ENCODE measurements at places on chromosomes 4 and X.

GRCh38 chr4:105474099-105474518 is 247 bp upstream of the PPA2 start:
- no peak for DNase-seq

DNA sequence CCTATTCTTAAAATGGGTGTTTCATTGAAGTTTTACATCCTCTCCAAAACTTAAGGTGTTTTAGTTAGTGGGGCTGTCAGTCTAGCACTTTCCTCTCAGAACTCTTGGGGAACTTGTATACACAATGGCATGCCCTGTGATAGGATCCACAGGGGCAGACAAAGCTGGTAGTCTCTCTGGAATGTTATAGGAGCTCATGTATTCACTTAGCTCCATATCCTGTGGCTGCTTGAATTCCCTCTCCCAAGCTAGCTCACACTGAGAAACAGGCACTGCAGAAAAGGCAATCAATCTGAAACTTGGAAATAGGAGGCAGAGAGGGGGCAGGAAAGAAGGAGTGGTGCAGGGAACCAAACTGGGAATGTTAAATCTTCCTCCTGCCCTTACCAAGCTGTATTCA is 26.3 kb upstream of the ARMCX2 start:
- peak; percentile 13 for DNase-seq

GRCh38 chr4:76756416-76756815 is 141.5 kb downstream of the SOWAHB start:
- no peak for DNase-seq

DNA sequence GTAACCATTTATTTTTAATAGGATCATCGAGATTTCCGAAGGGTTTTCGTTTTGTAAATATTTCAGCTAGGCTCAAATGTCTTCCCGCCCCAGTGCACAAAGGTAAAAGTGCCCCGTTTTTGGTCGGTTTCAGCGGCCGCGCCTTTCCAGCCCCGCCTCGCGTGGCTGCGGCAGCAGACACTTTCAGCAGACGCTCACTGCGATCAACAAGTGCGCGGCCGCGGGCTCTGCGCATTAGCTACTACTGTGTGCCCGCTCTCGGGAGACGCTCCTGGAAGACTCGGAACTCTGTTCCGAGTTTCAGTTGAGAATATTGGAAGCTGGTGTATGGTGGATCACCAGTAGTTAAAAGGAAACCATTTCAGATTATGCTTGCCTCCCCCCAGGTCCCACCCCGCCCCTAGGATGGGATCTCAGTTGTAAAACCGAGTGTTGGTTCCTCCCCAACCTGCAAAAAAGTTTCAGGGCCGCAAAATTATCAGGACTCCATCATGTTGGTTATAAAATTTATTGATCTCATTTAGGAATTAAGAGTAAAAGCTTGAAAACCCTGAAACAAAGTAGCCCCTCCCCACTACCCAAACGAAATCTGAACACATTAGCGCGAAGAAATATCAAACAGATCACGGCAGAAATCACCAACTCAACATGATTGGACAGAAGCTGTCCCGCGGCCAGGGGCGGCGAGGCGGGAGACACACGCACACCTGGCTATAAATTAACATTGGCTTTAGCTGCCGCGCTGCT is 2.2 kb downstream of the SOX3 start:
- no peak for DNase-seq

DNA sequence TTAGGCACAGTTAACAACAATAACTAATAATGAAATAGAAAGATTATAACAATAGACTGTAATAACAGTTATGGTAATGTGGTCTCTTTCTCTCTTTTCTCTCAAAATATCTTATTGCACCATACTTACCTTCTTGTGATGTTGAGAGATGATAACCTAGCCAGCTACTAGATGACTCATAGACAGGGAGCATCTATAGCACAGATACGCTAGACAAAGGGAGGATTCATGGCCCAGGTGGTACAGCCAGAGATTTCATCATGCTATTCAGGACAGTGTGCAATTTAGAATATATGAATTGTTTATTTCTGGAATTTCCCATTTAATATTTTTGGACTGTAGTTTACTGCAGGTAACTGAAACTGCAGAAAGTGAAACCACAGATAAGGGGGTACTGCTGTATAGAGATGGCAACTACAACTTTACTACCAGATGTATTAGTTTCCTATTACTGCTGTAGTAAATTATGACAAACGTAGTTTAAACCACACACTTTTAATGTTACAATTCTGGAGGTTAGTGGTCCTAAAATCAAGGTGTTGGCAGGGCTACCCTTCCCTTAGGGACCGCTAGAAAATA is 41.8 kb upstream of the MAGED1 start:
- DNase-seq = no peak

DNA sequence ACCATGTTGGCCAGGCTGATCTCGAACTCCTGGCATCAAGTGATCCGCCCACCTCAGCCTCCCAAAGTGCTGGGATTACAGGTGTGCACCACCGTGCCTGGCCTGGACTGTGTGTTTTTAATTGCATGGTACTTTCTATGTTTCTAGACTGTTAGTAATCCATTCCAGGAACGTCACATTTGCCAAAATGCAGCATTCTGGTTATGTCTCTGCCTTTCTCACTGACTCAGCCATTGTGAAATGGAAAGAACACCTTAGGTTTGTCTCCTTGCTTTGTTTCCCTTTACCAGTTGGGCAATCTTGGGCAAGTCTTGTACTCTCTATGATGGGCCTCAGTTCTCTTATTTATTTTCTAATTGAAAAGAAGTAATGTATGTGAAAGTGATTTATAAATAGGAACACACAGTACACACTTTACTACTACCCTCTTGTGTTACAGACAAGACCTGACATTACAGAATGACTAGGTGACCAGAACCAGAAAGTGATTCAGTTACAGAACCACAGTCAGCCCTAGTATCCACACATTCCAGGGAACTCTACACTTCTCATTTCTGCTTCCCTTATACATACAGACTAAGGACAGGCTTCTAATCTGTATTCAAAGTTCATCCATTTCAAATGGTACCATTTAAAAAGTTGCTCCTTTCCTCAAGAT is 187.1 kb downstream of the MGST2 start:
- DNase-seq = no peak

DNA sequence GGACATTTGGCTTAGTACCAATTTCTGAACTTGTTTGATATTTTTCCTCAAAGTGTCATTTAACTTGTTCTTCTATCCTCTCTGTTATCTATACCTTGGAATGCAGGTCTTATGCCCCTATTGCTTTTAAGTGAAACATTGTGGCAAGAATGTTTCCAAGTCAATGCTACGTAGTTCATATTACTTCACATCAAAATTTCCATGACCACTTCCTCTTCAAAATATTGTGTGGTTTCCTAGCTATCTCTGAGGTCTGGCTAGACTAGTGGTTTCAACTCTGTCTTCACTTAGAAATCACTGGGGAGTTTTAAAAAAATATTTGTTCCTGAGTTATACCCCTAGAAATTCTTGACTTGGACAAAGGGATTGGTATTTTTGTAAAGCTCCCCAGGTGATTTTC is 20.2 kb upstream of the RASGEF1B start:
- DNase-seq = no peak

DNA sequence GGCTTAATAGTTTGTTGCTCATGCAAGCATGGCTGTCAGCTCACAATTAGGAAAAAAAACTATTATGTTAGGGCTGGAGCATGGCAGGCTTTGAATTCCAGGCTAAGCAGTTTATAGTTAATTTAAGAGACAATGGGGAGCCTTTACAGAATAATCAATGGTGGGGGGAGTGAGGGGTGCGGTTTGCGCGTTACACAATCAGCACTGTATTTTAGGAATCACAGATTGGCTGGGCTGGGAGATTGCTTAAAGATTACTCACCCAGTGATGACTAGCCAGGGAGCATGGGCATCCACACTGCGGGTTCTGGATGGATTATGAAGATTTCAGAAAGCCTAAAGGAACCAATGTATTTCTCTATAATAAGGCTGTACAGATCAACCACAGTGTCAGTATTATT is 186.6 kb downstream of the SOX3 start:
- DNase-seq = no peak

GRCh38 chrX:130887376-130887775 is 15.6 kb downstream of the ENOX2 start:
- no peak for DNase-seq

DNA sequence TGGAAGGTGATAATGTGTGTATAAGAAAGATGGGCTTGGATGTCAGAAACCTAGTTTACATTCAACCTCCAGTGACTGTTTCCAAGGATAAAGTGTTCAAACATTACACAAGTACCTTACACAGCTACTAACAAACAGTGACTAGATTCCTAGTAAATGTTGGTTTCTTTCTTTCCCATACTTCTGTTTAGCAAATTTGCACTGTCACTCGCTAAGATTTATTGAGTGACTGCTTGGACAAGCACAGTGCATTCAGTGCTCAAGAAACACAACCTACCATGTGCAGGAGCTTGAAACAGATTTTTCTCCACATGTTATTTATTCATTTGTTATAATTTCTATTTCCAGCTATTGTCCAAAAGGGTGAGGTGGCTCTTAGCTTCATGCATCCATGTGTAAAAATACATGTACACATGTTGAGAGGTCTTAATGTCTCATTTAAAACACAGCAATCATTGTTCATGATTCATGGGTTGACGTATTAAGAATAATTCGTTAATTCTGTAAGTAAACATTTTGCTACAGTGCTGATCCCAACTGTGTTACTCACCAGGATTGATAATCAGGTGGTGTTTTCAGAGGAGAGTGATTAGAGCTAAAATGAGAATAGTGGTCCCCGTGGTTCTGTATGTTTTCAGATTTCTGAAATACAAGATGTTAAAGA is 153.0 kb downstream of the DCLK2 start:
- no peak for DNase-seq

DNA sequence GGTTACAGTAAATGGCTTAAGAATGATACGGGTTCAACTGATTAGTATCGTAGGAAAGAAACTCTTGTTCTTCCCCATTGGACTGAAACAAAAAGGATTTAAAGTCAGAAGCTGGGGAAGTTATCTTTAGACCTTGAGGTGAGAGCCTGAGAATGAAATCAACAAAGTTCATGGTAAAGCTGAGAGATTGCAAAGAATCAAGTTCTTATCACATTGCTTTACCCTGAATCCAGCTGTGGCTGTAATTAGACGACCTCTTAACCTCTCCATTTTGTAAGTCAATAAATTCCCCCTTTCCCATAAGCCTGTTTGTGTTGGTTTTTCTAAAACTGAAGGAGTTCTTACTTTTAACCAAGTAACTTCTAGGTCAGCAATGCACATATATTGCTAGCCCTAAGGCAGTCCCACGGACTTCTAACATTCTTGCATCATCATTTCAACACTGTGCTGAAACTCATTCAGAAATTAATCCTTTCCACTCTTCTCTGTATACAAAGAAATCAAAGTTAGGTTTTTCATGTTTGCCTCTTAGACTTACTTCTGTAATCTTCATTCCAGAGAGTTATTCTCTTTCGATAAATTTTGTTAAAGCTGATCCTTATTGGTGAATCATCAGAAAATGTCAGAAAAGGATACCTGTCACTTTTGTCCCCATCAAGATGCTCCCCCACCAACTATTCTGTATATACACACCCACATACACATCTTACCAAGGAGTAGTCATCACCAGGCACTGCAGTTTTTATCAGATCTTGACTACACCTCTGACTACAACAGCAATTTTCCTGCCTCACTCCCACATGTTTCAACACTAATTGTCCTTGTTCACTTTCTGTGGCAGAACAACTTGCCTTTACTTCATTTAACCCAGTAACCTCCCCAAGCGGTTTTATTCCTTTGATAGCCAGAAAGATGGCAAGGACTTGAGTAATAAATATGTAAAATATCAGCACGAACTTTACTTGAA is 77.9 kb upstream of the STK26 start:
- DNase-seq = no peak

GRCh38 chr4:3682236-3683076 is 83.7 kb upstream of the ADRA2C start:
- DNase-seq = no peak

DNA sequence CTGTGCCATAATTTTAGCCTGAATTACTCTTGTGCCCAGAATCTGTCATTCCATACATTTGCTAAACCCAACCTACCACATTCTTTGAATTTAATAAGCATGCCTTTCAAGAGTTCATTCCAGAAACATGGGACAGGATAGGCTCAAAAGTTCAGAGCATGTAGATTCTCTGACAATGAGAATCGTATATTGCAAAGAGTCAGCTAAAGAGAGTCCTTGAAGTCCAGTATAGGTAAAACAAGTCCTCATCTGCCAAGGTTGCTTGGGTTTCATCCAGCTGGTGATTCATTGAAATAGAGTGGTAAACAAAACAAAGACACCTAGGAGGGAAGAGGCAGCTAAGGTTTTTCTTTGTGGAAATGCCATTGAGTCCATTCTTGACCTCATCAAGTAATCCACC is 249.3 kb upstream of the DIPK2B start:
- DNase-seq = peak; percentile 75

DNA sequence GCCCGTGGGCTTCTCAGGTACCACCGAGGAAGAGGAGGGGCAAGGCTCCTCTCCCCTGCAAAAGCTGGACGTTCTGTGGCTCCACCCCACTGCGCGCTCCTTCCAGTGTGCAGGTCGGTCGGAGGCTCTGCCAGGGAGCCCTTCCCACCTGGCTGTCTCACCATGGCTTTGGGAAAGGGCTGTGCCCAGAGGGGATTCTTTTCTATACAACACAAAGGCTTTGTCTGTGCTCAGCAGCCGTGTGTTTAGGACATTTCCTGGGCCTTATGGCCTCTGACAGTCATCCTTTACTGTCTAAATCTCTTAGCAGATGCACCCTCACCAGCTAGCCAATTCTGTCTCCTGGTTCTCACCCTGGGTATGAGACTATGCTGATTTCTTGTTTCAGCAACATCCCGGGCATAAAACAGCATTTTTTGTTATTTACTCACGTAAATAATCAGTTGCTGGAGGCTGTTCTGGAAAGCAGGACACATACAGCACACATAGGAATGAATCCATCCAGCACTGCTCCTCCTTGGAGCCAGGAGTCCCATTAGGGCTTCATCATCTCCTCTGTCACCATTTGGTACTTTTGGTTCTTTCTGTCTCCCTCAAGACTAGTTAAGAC is 20.4 kb upstream of the ATXN3L start:
- DNase-seq = no peak

DNA sequence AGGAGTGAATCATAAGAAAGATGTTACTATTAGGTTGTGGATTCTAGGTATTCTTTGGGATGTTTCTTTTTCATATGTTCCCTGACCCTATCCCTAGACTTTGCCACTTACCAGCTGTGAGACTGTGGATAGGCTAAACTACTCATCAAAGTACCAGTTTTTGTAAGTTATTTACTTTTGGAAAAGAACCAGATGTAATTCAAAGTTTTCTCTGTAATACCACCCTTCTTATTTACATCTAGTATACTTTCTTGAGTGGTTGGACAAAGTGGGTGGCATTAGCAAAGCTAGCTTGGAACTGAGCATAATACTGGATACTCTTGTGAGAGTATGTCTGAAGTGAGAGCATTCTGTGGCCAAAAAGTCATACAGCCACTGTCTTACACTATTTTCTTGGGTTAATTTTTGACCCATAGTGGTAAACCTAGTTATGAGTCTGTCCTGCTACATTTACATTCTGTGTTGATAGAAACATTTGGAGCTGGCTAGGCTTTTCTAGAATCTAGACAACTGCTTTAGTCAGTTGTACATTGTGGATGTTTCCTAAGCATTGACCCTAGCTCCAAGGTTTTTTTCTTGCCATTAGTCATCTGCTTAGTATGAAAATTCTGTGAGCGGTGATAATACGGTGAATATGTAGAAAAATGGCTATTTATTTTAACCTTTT is 41.7 kb downstream of the KDM6A start:
- DNase-seq = peak; percentile 22
